ENCODE measurements at places on chromosomes 5 and 9.

DNA sequence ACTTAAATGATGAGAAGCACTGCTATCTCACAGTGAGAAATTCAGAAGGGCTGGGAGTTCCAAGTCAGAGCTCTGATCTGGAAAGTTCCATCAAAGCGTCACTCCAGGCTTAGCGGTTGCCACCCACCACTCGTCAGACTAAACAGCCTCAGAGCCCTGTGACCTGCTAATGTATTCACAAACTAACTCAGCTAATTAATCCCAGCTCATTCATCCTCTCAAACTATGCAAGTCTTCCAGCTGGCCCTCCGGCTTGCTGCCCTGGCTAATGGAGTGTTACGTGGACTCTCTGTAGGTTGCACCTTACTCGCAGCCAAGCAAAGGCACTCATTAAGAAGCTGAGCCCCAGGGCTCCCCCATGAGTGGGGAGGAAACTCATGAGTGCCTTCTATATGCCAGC, 82.2 kb upstream of the GABRP start:
- H3K27ac ChIP-seq, result no peak overlapping the region
- no peaks in the 10 kb centered on the region for H3K36me3 ChIP-seq
- H3K4me1 ChIP-seq, result peaks cover 9% of the 10 kb centered on the region
- H3K27me3 ChIP-seq, result peaks cover 6% of the 10 kb centered on the region
- no peak for DNase-seq
- H3K4me3 ChIP-seq, result no peak overlapping the region

- no peaks in the 10 kb centered on the region for H3K27me3 ChIP-seq
- no peak for DNase-seq
- H3K4me3 ChIP-seq, result no peak overlapping the region
- peaks cover 20% of the 10 kb centered on the region for H3K4me1 ChIP-seq
- H3K36me3 ChIP-seq, result no peaks in the 10 kb centered on the region
Observed at GRCh38 chr9:18829873-18830272, 203.1 kb downstream of the SAXO1 start.

GRCh38 chr5:69078921-69079540, 14.8 kb upstream of the SLC30A5 start:
- peaks cover under 1% of the 10 kb centered on the region for H3K27me3 ChIP-seq
- H3K4me3 ChIP-seq, result no peak overlapping the region
- no peak overlapping the region for H3K27ac ChIP-seq
- no peak for DNase-seq
- no peaks in the 10 kb centered on the region for H3K36me3 ChIP-seq

- H3K4me3 ChIP-seq, result no peak overlapping the region
- no peak for DNase-seq
- peak overlapping the region; percentile 0 for H3K27ac ChIP-seq
- peaks cover 31% of the 10 kb centered on the region for H3K36me3 ChIP-seq
- H3K4me1 ChIP-seq, result peaks cover 41% of the 10 kb centered on the region
- H3K27me3 ChIP-seq, result no peaks in the 10 kb centered on the region
Observed at GRCh38 chr5:83097689-83098231, 20.4 kb downstream of the XRCC4 start.

GRCh38 chr5:72167804-72168203, 60.5 kb downstream of the MAP1B start:
- H3K36me3 ChIP-seq, result peaks cover 13% of the 10 kb centered on the region
- no peaks in the 10 kb centered on the region for H3K27me3 ChIP-seq
- H3K27ac ChIP-seq, result no peak overlapping the region

DNA sequence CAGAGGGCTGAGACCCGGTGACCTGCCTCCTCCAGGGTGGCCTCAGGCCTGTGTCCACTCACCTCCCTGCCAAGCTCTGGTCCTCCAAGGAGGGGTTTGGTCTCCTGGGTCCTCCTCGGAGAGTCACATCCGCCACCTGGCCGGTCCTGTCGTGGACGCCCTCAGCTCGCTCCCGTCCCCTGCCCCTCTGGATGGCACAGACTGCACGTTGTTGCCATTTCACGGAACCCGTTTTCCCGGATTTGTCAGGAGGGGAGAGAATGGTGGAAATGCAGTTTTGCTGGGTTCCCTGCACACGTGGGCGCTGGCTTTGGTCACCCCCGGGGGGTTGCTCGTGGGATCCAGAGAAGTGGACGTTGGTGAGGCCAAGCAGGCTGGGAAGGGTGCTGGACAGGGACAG, 62.7 kb downstream of the RXRA start:
- peaks cover 26% of the 10 kb centered on the region for H3K4me1 ChIP-seq
- H3K27me3 ChIP-seq, result no peaks in the 10 kb centered on the region
- H3K4me3 ChIP-seq, result no peak overlapping the region
- H3K27ac ChIP-seq, result no peak overlapping the region
- DNase-seq, result no peak
- H3K36me3 ChIP-seq, result no peaks in the 10 kb centered on the region

DNA sequence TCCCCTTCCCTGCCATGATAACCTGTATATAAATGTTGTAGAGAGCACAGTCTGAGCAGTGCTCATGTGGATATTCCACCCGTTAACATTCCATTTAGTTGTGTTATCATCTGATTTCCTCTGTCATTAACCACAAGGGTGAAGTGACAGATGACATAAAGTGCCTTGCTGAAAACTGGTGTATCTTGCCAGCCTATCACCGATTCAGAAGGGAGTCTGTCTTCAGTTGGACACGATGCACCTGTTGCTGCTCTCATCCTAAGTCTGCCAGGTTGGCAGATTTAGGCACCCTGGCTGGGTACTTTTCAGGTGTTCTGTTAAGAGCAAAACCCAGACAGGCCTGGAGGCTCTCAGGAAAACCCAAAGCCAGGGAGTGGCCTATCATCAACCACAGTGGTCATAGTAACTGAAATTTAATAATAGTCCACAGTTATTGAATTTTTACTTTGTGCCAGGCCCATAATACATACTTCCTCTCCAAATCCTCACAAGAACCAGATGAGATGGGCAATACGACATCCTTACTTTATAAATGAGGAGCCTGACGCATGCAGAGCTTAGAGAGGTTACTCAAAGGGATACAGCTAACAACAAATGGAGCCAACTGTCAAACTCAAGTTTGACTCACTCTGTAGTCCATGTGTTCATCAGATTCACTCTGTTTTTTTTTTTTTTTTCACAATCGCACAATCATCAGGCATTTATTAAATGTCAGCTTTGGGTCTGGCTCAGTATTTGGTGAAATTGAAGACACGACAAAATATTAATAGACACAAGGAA, 100.7 kb upstream of the SPRY4 start:
- H3K4me3 ChIP-seq, result no peak overlapping the region
- H3K4me1 ChIP-seq, result peaks cover 61% of the 10 kb centered on the region
- H3K36me3 ChIP-seq, result no peaks in the 10 kb centered on the region
- DNase-seq, result no peak

GRCh38 chr5:88805151-88805784, 77.7 kb downstream of the MEF2C start:
- no peak overlapping the region for H3K27ac ChIP-seq
- H3K4me3 ChIP-seq, result no peak overlapping the region
- H3K27me3 ChIP-seq, result peaks cover 2% of the 10 kb centered on the region
- H3K36me3 ChIP-seq, result peaks cover 5% of the 10 kb centered on the region

GRCh38 chr5:67206929-67207328, 10.3 kb upstream of the CD180 start:
- peaks cover 5% of the 10 kb centered on the region for H3K27me3 ChIP-seq
- DNase-seq, result no peak
- H3K36me3 ChIP-seq, result no peaks in the 10 kb centered on the region
- H3K4me1 ChIP-seq, result peaks cover 67% of the 10 kb centered on the region
- H3K27ac ChIP-seq, result no peak overlapping the region

GRCh38 chr5:130529511-130530485, 625.5 kb downstream of the CHSY3 start:
- no peaks in the 10 kb centered on the region for H3K4me1 ChIP-seq
- no peak overlapping the region for H3K27ac ChIP-seq
- no peaks in the 10 kb centered on the region for H3K36me3 ChIP-seq
- no peaks in the 10 kb centered on the region for H3K27me3 ChIP-seq
- DNase-seq, result no peak

- H3K27me3 ChIP-seq, result peaks cover 14% of the 10 kb centered on the region
- H3K4me1 ChIP-seq, result peaks cover 46% of the 10 kb centered on the region
- peak overlapping the region; percentile 46 for H3K27ac ChIP-seq
- no peak overlapping the region for H3K4me3 ChIP-seq
- peaks cover 10% of the 10 kb centered on the region for H3K36me3 ChIP-seq
- DNase-seq, result no peak
Observed at GRCh38 chr5:120706877-120707276, 242.8 kb downstream of the PRR16 start.

DNA sequence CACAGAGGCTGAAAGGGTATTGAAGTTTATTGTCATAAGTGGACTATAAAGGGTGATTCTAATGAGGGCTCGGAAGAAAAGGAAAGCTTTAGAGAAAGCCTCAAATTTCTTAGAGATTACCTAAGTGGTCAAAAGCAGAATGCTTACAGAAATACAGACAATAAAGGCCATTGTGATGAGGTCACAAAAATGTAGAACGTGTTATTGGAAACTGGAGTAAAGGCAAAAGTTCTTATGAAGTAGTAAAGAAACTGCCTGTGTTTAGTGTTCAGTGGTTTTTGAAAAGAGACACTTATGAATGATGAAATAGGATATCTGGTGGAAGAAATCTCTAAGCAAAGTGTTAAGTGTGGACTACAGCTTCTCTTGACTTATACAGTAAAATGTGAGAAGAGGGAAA, 726.9 kb downstream of the DNAH5 start:
- H3K27ac ChIP-seq, result no peak overlapping the region
- H3K4me3 ChIP-seq, result no peak overlapping the region
- no peaks in the 10 kb centered on the region for H3K27me3 ChIP-seq
- DNase-seq, result no peak
- no peaks in the 10 kb centered on the region for H3K36me3 ChIP-seq

GRCh38 chr9:11141357-11141756, 528.6 kb upstream of the PTPRD start:
- H3K27ac ChIP-seq, result no peak overlapping the region
- H3K27me3 ChIP-seq, result no peaks in the 10 kb centered on the region
- no peak overlapping the region for H3K4me3 ChIP-seq
- no peaks in the 10 kb centered on the region for H3K36me3 ChIP-seq
- no peak for DNase-seq

GRCh38 chr9:95870352-95870751, 5.1 kb upstream of the ERCC6L2 start:
- H3K27me3 ChIP-seq, result no peaks in the 10 kb centered on the region
- H3K36me3 ChIP-seq, result peaks cover 68% of the 10 kb centered on the region
- no peak for DNase-seq
- H3K4me3 ChIP-seq, result no peak overlapping the region

- DNase-seq, result no peak
- no peaks in the 10 kb centered on the region for H3K36me3 ChIP-seq
- H3K27me3 ChIP-seq, result peaks cover 6% of the 10 kb centered on the region
- H3K4me3 ChIP-seq, result peak overlapping the region; percentile 18
Observed at GRCh38 chr9:129608561-129609481, 12.1 kb downstream of the C9orf50 start.

GRCh38 chr5:83509540-83509939, 38.0 kb downstream of the VCAN start:
- peaks cover 89% of the 10 kb centered on the region for H3K36me3 ChIP-seq
- peaks cover 7% of the 10 kb centered on the region for H3K4me1 ChIP-seq
- H3K27me3 ChIP-seq, result peaks cover 5% of the 10 kb centered on the region
- no peak for DNase-seq
- H3K27ac ChIP-seq, result peak overlapping the region; percentile 61
- H3K4me3 ChIP-seq, result no peak overlapping the region

- DNase-seq, result no peak
- H3K27me3 ChIP-seq, result no peaks in the 10 kb centered on the region
- H3K4me3 ChIP-seq, result no peak overlapping the region
- peaks cover 3% of the 10 kb centered on the region for H3K4me1 ChIP-seq
Observed at GRCh38 chr5:82679660-82680059, 397.5 kb downstream of the TMEM167A start.

- no peaks in the 10 kb centered on the region for H3K27me3 ChIP-seq
- DNase-seq, result peak; percentile 59
- H3K4me3 ChIP-seq, result no peak overlapping the region
- peak overlapping the region; percentile 77 for H3K27ac ChIP-seq
- H3K4me1 ChIP-seq, result peaks cover 95% of the 10 kb centered on the region
- no peaks in the 10 kb centered on the region for H3K36me3 ChIP-seq
Observed at GRCh38 chr5:150159741-150160179, 4.1 kb upstream of the PDGFRB start.

- peaks cover 25% of the 10 kb centered on the region for H3K4me1 ChIP-seq
- peaks cover 85% of the 10 kb centered on the region for H3K27me3 ChIP-seq
- no peak for DNase-seq
- no peak overlapping the region for H3K4me3 ChIP-seq
Observed at GRCh38 chr9:130268521-130269211, 3.1 kb downstream of the HMCN2 start.

DNA sequence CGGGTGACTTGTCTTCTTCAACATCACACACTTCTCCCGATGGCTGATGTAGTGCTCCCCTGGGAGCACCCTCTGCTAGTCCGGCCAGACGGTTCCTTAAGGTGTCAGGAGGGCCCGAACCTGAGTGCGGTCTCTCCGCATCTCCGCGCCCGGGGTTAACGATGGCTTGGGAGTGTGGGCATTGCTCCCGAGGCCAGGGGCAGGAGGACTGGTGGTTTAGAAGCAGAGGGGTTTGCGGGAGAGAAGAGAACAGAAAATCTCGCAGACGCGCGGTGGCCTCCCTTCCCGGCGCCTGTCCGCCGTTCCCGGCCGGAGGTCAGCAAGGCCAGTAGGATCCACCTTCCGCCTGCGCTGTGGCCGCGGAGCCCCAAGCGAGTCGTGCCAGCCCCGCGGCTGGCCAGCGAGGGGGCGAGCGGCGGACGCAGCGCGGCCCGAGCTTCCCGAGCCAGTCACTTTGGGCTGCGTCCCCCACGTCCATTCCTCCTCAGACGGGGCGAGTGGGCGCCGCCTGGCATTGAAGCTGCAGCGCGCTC, 700 bp downstream of the CDO1 start:
- H3K4me1 ChIP-seq, result peaks cover 32% of the 10 kb centered on the region

GRCh38 chr5:61098251-61098995, 63.8 kb downstream of the SMIM15 start:
- no peaks in the 10 kb centered on the region for H3K4me1 ChIP-seq
- H3K4me3 ChIP-seq, result no peak overlapping the region
- no peak for DNase-seq
- peaks cover 3% of the 10 kb centered on the region for H3K27me3 ChIP-seq
- H3K27ac ChIP-seq, result no peak overlapping the region

DNA sequence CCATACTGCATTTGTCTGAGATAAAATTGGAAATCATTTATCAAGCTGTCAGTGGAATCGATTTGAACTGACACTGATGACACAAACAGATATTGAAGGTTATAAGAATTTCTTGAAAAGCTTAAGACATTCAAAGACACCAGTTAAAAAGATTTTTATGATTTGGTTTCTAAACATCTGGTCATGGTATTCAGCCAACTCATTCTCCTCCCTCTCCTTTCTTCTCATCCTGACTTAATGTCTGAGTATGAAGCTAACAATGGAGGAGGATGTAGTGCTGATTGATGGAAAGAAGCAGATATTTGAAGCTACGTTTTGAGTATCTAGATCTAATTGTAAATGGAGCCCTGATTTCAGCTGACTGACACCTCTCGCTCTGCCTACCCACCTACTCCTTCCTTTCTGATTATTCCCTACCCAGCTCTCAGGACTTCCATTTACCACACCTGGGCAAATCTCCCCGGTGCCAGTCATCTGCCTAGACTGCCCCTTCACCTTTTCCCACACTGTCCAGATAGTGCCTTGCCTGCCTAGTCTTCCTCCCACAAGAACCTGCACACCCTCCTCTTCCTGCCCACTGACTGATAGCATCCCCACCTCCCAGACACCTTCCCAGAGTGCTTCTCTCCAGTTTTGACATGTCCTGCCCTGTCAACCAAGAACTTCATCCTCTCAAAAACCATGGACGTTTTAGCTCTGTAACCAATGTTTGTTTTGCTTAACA, 20.7 kb upstream of the LIFR start:
- H3K36me3 ChIP-seq, result no peaks in the 10 kb centered on the region
- peaks cover 8% of the 10 kb centered on the region for H3K27me3 ChIP-seq
- H3K27ac ChIP-seq, result no peak overlapping the region
- peaks cover 23% of the 10 kb centered on the region for H3K4me1 ChIP-seq
